ENCODE measurements at places on chromosomes 5 and 9.

DNA sequence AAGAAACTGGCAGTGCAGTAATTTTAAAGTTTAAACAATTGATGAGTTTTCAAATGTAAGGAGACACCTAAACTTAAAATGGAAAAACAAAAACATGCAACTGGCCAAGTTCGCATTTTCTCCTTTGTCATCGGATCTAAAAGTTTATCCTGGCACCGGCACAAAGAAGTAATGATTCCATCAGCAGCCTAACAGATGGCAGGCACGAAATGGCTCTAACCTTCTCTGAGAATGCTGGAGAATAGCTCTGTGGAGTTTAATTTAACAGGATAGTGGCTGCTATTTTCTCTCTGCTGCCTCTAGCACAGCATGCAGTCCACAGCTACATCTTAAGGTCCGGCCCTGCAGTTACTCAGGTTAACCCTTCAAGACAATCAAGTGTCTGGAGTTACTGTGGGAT is 82.2 kb downstream of the PRELID2 start:
- DNase-seq, result no peak

DNA sequence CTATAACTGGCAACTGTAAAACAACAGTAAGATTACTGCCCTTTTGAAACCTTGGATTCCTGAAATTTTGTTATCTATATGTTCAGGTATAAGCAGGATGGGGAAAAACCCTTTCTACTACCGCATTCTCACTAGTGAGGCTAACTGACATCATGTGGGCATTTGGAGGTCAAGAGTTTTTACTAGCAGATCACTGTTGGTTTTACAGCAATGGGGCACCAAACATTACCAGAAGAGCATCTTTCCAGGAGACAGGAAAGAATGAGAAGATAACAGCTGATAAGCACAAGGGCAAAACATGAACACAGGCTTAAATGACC is 20.9 kb upstream of the TTC33 start:
- DNase-seq, result no peak

- no peak for DNase-seq
Observed at GRCh38 chr5:77791356-77791755, 15.2 kb upstream of the TBCA start.

- DNase-seq, result no peak
Observed at GRCh38 chr5:98179791-98180755, 593.4 kb upstream of the RGMB start.

- no peak for DNase-seq
Observed at GRCh38 chr5:91111473-91112238, 271.5 kb downstream of the ARRDC3 start.

- DNase-seq, result no peak
Observed at GRCh38 chr5:139162448-139162847, 35.7 kb downstream of the SIL1 start.

GRCh38 chr9:137878146-137878941 is 762 bp downstream of the CACNA1B start:
- no peak for DNase-seq

- DNase-seq, result no peak
Observed at GRCh38 chr9:90035471-90035870, 430.7 kb downstream of the GADD45G start.

DNA sequence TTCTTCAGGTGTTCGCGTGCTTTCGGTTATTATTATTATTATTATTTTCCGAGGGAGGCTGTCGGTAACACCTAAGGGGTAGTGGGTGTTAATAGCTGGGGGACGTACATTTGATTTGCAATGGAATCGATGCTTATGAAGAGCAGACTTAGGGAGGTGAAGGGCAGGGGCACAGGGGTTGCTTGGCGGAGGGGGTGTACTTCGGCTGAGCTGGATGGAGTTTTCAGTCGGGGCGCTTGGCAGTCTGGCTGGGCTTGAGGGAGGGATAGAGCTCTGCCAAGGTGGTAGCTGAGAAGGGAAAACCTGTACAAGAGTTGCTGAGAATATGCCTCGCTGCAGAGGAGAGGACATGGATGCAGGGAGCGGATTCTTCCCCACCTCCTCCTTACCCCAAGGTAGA is 617 bp upstream of the PTPRD start:
- DNase-seq, result no peak

DNA sequence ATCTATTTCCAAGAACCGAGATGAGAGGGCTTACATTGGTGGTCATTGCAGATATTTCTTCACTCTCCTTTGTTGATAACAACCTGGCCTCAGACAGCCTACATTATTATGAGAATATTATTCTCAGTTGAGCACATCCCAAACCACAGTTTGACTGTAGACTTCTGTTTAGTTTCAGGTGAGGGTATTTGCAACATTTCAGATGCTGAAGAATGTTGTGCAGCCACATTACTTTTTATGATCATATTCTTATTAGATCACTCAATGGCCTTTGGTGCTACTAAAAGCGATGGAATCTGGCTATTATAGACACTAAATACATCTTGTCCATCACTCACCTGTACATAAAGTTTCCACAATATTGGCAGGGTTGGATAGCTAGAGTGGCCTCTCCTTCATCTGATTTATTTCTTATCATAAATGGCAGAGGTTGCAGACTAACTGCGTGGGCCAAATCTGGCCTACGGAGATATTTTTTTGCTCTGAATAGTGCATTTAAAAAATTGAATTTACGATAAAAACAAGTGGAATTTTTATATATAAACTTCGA is 26.2 kb upstream of the RICTOR start:
- DNase-seq, result no peak

DNA sequence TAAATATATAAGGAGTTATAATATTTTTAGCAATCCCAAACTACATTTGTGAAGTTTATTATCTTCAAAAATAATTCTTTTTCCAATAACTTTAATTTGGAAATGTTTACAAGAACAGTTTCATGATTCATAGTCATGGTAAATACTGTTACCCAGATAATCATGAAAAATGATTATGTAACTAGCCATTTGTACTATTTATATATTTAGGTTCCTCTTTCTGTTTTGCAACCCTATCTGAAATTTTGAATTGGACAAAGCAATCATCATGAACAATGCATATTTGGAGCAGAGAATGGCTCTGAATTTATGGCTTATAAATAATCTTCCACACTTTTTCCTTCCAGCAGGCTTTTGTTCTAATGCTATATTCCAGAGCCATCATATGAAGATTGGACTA is 499.7 kb downstream of the SLCO4C1 start:
- DNase-seq, result no peak

DNA sequence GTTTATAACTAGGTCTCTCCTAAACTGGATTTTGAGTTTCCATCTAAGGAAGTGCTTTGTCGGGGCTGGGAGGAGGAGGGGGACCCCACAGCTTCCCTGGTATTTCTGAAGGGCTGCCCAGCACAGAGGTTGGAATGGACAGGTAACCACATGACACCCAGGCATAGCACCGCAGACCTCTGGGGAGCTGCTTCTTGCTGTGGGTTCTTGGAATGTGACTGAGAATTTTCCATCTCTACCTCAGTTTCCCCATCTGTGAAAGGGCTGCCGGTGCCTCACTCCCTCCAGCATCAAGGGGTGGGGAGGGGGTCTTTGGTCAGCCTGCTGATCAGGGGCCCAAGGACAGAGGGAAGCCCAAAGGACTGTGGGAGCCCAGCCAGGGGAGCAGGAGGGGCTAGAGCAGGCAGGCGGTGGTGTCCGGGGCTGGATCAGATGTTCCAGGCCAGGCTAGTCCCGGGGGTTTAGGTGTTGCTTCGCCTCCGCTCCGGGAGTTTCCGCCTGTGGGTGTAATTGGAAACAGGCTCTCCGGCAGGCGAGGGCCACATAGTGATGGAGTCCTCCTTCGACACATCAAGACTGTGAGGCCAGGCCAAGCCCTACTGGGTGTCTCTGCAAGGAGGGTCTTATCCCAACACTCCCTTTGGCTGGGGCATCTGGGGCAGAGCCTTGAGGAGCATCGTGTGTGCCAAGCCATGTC is 3.3 kb downstream of the OLFML2A start:
- peak; percentile 57 for DNase-seq

DNA sequence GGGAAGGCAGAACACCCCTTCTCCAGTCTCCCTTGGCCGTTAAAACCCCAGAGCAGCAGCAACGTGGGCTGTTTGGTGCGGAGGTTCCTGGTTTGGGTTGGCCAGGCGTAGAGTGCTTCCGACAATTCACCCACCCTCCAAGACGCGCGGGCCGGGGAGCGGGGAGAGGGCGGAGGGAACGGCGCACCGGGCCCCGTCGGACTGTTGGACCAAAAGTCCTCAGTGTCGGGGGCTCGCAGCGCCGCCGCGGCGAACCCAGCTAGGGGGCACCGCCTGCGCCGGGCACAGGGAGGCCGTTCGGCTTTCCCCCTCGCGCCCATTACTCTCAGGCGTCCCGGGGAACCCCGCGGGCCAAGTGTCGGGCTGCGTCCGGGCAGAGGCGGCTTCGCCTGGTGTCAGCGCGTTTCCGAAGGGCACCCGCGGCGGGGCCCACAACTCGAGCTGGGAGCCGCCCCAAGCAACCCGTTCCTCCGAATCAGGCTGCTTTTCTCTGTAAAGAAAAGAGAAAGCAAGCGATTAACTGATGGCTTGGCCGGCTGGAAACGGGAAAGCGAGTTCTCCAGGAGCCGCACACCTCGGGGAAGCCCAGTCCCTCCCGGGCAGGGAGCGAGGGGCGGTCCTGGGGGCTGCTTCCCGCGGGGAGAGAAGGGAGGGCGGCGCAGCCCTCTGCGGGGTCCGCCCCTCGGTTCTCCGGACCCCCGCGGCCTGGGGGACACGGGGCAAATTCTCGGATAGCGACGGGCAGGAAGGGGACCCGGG is 145.5 kb downstream of the ERCC6L2 start:
- DNase-seq, result peak; percentile 51

DNA sequence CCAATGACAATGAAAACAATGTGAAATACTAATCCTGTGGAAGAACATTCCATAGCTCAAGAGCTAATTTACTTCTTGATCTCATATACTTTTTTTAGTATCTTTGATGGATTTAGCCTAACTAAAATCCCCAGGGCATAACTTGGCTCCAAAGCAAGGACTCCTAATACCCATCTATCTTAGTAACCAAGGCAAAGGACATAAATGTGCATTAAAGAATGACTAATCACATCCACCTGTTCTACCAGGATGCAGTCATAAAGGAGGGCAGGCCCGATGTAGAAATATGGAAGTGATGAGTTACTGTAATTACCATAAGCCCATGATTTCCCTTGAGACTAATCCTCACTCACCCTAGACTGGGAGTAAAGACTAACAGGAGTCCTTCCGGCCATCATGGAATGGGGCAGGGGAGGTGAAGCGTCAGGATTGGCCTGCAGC is 56.9 kb downstream of the KIF24 start:
- DNase-seq, result no peak
